Mucosa of descending colon (tissue), 3 donors: ENCODE measurements at places on chromosomes 12 and 14.

- peak; percentile 60 for DNase-seq
Measured at GRCh38 chr14:20469890-20470602, 840 bp downstream of the PNP start.

GRCh38 chr12:130162267-130162666, at the start of gene FZD10:
TSS of gene FZD10 (plus strand) at chr12:130162464. CDS start at chr12:130162943, 479 bp downstream.
- DNase-seq, result peak; percentile 51

DNA sequence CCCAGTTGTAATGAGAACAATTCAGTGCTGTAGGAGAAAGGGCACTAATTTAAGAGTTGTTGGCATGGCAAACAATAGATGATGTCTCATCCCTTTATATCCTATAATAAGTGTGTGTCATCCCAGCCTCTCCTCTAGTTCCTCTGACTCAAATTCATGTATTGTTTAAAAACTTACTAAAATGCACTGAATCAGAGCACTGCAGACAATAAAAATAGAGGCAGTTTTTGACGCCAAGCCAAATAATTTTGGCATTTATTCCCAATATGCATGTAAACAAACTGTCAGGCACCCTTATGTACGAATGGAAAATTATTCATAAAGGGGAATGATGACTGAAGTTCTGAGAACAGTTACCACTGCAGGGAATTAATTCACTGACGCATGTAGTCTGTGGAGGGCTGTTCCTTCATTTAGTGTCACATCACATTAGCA, 57.9 kb upstream of the TMX1 start:
- DNase-seq, result no peak

DNA sequence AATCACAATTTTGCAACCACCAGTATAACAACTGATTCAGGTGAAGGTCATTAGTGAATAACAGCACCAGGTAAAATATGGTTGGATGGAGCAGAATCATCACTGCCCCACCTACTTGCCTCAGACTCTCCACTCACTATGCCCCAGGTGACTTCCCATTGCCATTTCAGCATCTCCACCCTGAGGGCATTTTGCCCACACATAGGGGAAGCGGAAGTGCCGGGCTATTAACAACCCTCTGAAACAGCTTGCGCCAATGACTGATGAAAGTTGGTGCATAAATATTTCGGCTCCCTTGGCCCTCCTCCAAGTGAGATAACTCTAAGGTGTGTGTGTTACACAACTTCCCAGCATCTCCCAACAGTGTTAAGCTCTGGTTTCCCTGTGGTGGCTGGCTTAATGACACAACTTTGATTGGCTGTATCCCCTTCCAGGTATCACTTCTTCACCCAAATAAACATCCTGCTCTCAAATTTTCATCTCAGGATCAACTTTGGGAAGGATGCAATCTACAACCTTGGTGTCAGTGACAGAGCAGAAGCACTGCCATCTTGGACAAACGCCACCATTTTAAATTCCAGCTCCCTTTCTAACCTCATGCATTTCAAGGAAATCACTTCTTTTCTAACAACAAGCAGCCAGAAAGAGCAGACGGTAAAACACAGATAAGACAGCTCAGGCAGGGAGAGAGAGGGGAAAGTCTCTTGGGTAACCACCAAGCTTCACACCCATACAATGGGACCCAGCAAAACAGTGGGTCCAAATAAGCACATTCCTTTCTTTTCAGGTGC, 73.6 kb upstream of the PPP2R5C start:
- DNase-seq, result no peak

DNA sequence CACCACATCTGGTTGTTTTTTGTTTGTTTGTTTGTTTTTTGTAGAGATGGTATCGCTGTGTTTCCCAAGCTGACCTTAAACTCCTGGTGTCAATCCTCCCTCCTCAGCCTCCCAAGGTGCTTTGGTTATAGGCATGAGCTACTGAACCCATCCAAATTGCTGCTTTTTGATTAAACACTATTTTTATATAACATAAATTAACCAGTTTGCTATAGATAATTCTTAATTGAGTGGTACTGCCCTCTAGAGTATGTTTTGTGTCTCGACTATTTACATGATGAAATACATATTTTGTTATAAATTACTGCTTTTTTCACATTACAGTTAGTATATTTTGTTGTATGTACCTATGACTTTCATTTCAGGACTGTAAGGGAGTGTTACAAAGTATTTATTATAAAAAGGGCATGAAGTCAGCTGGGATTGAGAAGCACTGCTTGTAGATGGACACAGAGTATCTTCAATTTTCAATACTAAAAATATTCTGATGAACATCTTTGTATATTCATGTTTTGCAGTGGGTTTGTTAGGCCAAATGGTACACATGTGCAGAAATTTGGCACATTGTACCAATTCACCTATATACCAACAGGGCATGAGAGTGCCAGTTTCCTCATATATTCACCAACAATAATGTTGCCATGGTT, 14.9 kb upstream of the SCAF11 start:
- DNase-seq, result no peak

DNA sequence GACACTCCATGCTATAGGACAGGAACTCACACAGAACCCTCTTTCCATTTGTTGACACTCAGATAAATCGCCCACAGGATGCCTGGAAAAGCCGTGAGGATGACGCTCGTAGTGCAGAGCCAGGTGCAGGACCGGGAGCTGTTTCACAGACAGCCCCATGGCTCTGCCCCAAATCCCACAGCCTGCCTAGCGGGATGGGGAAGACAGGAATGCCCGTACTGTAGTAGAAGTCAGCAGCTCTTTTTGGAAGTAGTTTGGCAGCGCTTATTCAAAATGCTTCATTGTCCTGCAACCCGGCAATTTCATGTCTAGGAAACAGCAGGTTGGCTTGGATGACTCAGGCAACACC, 41.6 kb downstream of the JAG2 start:
- no peak for DNase-seq

GRCh38 chr14:70077005-70077404, 111.7 kb downstream of the SLC8A3 start:
- no peak for DNase-seq

GRCh38 chr12:124786061-124786964, 77.4 kb downstream of the SCARB1 start:
- DNase-seq, result no peak

DNA sequence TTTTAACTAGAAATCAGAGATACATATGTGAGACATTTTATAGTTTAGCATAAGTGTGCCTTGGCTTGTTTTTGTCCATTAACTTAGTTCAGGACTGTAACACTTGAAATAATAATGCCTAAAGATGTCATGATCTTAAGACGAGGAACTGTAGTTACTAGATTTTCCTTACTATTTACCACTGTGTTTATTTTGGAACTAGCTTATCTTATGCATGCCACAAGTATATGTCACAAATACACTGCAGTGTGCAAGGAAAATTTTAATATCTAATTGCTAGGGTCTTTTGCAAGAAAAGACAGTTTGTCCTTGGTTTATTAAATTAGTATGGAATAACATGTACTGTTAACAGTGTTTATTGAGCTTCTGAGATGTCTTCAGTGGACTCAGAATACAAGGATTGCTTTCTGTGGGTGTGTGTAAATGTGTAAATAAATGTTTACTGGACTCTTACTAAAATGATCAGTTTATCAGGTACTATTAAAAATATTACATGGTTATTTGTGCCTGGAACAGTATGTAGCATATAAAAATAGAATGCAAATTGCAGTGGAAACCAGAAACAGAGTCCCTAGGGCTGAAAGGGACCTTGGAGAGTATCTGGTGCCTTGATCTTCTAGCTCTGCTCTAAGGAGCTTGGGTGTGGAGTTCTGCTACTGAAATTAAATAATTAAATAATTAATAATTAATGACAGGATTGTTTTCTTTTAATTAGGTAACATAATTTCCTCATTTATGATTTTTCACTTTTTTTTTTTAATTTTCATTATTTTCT, 58.1 kb downstream of the FGD4 start:
- DNase-seq, result no peak

- no peak for DNase-seq
Measured at GRCh38 chr12:3458041-3458440, 33.0 kb upstream of the PRMT8 start.

GRCh38 chr12:55681142-55682077, 26.3 kb downstream of the ITGA7 start:
- peak; percentile 87 for DNase-seq

GRCh38 chr12:27578689-27579372, 54.8 kb downstream of the PPFIBP1 start:
- no peak for DNase-seq

GRCh38 chr14:73239393-73240241, 2.3 kb downstream of the PAPLN start:
- DNase-seq, result peak; percentile 50

DNA sequence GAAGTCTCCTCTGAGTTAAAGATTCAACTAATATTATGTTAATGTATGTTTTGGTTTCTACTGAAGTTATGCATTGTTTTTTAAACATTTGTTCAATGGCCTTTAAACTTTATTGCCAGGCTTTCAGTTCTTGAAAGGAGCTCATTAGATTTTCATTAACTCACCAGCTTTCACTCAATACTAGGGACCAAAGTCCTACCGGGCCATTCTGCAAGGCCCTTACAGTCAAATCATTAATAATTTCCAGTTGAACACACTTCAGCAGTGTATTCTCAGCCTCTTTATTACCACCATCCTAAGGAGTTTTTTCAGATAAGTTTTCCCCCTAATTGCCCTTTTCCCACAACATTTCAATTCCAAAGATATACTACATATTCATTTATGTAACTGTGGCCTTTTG, 409.2 kb downstream of the DIO2 start:
- no peak for DNase-seq

DNA sequence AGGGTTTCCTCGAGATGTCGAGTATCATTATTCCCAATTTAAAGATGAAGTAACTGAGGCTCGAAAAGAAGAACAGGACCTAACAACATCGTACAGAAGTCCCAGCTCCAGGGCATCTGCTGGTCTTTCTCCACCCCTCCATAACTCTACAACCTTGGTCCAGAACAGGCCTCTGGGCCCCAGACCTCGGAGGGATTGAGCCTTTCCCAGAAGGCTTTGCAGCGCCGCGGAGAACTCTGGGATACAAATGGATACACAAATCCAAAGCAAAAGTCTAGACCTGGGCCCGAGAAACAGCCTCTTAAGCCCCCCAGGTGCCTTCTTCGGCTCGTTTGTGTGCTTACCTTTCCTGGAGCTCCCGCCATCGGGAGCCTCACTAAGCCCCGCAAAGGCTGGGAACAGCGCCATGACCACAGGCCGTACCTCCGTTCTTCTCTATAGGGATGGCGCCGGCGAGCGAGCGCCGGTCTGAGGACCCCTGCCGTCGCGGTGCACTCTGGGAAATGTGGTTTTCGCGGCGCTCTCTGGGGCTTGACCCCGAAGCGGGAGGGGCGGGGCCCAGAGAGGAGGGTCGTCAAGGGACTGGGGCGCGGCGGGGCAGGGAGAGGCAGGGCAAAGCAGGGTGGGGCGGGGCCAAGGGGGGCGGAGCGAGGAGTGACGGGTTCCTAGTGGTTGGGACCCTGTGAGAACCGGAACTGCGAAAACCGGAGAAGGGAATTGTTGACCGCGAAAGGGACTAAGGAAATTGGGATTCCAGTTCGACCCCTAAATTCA, at the start of gene NRDE2:
TSS of gene NRDE2 (minus strand) at position 445 of the 774 bp plus-strand sequence. CDS start at position 408, 37 bp downstream.
- DNase-seq, result peak; percentile 100

DNA sequence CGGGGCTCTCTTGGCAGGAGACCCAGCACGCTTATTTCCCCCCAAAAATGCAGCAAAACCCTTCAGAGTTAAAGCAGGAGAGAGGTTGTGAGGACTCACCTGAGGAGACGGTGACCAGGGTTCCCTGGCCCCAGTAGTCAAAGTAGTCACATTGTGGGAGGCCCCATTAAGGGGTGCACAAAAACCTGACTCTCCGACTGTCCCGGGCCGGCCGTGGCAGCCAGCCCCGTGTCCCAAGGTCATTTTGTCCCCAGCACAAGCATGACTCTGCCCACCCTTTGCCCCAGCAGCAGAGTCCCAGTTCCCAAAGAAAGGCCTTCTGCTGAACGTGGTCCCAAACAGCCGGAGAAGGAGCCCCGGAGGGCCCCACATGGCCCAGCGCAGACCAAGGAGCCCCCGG, 337.7 kb downstream of the TMEM121 start:
- DNase-seq, result no peak

GRCh38 chr14:22002860-22003284, 329.3 kb upstream of the OR4E1 start:
- peak; percentile 36 for DNase-seq

DNA sequence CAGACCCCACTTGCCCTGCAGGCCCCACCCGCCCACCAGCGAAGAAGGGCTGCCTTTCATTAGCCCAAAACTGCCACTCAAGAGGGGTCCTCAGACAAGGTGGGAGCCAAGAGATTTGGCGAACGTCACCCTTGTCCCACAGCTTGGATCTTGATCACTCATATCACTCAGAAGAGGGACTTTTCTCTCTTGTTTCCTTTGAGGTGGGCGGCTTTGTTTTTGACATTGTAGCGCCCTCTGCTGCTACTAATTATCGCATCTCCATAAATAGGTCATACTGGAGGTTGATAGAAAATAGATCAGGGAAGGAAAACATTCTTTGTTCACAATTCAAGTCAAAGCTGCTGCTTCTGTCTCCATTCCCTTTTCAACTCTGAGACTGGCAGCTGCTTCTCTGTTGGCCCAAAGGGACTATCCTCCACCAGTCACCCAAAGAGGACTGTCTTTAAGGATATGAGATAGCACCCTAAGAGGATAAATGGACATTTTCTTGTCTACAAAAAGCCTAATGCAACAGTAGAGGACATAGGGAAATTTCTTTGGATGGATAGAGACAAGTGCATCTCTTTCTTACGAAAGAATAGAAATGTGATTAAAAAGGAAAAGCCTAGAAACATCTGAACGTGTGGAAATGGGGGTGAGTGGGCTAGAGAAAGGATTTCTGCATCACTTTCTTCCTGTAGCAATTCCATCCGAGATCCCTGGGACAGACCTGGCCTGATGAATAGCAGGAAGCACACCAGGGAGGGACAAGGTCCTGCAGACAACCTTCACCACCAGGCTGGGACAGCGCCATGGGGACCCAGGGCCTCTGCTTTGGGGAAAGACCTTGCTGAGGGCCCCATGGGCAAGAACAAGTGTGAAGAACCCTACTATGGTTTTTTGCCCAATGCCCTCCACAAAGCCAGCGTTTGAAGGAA, 115.8 kb downstream of the DAD1 start:
- DNase-seq, result peak; percentile 83

DNA sequence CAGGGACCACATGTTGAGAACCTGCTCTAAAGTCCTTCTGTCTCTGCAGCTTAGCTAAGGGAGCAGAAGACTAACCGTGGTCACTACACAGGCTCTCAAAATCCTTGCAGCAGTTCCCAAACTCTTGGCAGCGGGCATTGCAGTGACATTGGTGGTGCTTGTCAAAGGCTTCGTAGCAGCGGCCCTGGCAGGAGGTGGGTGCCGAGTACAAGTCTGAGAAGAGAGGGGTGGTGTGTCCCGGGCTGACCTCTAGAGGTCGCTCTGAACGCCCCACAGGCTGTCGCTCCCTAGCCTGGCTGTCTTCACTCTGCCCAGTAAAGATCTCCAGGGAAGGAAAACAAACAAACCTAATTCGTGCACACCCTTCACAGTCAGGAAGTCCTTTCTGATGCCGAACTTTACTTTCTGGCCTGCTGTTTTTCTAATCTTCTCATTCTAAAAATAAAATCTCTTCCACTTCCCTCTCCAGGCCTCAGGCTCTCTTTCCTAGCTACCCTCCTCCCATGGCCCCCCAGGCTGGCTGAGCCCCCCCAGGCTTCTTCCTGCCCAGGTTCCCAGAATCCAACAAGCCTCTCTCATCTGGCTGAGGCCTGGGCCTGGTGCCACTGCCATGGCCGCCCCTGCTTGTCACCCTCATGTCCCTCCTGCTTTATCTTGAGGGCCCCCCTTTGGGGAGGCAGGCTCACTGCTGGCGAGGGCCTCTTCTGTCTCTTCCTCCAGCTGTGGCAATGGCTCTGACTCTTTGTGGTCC, 7.7 kb downstream of the ENDOU start:
- peak; percentile 84 for DNase-seq

GRCh38 chr14:90756755-90757345, 59.4 kb downstream of the TTC7B start:
- DNase-seq, result no peak
